T-cell (primary cell): ENCODE measurements at places on chromosomes 7 and 10.

DNA sequence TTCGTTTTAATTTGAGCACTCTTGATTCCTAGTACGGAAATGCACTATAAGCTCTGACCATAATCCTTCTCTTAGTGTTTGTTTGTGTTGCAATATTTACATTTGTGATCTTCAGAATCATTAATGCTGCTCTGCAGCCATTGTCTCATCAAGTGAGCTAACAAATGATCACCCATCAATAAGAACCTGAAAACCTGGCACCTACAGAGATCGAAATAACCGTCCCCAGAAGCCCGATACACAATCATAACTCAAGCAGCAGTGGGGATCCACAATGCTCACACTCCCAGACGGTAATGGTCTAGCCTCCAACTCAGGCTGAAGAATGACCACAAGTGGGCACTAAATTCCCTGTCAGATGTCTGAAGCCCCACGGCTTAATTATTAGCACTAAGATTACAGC lies 156.0 kb upstream of the NFE2L3 start:
- no peak for DNase-seq

GRCh38 chr7:1022801-1023465 lies 21.4 kb upstream of the GPR146 start:
- no peak for DNase-seq

GRCh38 chr7:35725280-35725680 lies 30.3 kb upstream of the HERPUD2 start:
- peak; percentile 75 for DNase-seq

GRCh38 chr7:131354390-131354789 lies 26.7 kb downstream of the MKLN1 start:
- DNase-seq = no peak

- no peak for DNase-seq
Observed at GRCh38 chr7:40827222-40828085, 692.6 kb downstream of the SUGCT start.

DNA sequence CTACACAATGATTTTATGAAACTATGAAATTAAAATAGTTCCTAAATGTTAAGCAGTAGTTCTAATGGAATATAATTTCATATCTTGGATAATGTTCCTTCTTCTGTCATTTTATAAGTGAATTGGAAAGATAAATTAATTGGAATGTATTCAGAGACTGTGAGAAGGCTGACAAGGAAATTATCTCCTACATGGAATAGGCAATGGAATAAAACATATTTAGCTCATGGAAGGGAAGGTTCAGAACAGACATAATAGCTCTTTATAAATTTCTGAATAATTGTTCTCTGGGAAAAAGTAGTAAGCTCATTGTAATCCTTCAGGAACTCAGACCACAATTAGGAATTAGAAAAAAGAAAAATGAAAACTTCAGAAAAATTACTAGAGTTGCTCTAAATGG lies 1172.3 kb upstream of the SORCS1 start:
- DNase-seq = no peak

- no peak for DNase-seq
Observed at GRCh38 chr10:63829573-63830149, 308.5 kb downstream of the REEP3 start.

GRCh38 chr10:32084185-32084851 lies 28.1 kb upstream of the KIF5B start:
- no peak for DNase-seq

DNA sequence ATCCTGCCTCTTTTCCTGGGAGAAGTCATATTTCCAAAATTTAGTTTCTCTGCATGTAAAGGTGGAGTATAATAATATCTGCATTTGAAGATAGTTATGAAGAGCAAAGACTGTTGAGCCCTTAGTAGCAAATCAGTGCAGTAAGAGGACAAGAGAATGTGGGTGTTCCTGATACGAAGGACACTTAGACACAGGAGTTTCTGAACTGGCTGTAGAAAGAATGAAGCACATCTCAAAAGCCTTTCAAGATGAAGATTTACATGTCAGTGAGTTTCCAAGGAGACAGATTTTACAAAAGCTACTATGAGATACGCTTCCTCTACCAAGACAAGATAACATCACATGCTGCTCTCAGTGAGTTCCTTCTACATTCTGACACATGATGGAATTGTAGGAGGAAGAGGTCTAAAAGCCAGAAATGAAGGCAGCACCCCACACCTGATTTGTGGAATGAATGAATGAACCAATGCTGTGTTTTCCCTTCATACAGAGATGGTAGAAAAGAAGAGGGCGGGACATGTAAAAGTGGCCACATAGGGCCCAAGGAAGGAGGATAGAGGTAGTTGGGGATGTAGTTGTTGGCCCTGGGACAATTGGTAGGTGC lies 173.6 kb upstream of the PDE1C start:
- no peak for DNase-seq

DNA sequence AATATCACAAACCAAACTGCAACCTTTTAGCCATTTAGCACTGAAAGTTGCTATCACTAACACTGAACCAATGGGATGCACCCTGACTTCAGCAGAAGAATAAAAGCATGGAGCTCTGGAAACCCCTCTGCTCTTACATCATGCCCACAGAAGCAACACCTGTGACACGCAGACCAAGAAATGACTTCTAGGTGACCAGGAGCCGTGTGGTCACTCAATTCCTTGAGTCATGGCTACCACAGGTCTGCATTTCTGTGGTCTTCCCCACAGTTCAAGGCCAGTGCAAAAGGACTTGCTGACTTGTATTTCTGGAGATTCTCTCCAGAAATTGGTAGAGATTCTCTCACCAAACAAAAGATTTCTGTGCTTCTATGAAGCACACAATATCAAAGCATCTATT lies 38.3 kb downstream of the NRCAM start:
- DNase-seq = no peak

GRCh38 chr7:104857458-104858425 lies 156.3 kb upstream of the KMT2E start:
- peak; percentile 2 for DNase-seq

DNA sequence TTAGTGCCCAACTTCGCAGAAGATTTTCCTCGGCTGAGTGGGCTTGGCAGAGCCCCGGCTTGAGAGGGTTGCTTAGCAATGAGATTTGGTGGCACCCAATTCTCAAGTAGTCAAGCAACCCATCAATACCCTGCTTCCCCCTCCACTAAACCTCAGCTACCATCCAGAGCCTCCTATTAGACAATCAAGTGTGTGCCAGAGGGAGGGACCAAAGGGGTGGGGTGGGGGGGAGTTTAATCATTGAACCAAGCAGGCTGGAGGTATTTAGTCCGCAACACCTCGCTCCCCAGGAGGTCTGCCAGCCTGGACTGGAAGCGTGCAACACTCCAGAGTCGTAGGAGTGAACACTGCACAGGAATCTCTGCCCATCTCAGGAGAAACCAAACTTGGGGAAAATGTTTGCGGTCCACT lies at the start of gene HKDC1:
Gene HKDC1, plus strand, starts transcription at position 292 of the 411 bp plus-strand sequence. Its CDS starts 104 bp downstream, at position 396.
- DNase-seq = no peak

DNA sequence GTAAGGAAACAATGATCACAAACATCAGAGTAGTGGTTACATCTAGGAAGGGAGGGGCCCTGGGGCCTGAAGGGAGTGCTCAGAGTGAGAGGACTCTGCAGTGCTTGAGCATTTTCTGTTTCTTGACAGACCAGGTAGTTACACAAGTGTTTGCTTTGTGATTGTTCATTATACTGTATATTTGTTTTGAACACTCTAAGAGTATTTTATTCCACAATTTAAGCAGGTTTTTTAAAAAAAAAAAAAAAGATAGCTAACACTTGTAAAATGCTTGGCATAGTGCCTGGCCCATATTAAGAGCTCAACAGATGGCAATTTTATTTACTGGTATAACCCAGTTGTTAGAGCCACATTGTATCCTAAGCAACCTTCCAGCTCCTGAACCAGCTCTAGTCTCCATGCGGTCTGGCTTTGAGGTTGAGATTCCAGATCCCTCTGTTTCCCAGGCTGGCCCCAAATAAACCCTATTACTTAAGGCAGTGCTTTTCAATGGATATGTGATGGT lies 20.1 kb upstream of the ATXN7L1 start:
- DNase-seq = no peak

DNA sequence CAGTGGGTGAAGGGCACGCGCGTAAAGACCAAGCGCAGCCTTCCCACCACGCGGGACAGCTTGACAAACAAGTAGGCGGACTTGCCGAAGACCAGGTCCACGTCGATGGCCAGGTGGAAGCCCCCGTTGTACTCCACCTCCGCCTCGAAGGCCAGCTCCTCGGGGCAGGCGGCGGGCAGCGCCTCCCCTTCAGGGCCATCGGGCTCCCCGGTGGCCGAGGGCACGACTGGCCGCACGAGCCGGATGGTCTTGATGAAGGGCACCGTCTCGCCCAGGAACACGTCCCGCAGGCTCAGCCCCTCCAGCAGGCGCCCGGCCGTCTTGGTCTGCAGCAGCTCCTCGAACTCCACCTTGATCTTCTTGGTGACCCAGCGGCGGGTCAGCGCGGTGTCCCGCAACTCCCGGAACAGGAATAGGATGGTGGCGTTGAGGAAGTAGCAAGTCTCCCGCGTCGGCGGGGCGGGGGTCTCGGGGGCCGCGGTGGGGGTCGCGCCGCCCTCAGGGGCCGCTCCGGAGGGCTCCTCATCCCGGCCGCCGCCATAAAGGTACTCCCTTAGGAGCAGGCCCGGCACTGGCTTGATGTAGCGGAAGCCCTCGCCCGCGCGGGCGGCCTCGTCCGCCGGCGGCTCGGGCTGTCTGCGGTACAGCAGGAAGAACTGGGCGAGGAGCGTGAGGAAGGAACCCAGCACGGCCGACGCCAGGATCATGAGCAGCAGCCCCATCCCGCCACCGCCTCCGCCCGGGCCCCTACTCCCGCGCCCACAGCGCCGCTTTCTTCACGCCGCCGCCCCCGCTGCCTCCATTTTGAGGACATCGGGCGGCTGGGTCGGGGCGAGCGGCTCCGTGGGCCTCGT lies 507 bp downstream of the PDZD8 start:
- DNase-seq = no peak

DNA sequence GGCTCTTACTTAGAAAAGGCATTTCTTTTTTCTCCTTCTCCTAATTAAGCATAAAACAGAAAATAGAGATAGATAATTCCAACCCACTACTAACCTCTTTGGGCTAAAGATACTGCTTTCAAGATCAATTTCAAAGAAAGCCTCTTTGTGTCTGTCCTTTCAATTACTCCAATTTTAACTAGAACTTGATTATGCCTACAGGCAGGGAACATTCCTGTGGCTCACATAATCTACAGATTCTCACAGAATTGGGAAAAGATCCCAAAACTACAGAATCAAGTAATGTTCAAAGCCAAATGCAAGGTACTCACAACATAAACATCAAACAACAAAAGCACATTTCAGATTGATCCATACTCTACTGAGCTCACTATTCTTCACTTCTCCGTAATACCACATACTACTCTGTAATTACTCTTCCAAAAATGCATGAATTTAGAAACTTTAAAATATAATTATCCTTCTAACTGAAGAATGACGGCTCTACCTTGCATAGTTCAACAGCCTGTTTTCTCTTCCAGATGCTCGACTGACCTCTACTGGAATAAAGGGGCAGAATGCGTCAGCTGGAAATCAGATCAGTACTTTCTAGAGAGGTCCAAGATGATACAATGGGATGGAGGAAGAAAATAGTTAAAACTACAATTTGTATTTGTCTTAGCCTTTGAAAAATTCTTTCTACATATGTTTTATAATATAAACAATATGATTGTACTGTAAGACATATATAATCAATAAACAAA lies 3.9 kb downstream of the MTERF1 start:
- no peak for DNase-seq

GRCh38 chr7:55191926-55192692 lies 173.0 kb upstream of the LANCL2 start:
- no peak for DNase-seq

DNA sequence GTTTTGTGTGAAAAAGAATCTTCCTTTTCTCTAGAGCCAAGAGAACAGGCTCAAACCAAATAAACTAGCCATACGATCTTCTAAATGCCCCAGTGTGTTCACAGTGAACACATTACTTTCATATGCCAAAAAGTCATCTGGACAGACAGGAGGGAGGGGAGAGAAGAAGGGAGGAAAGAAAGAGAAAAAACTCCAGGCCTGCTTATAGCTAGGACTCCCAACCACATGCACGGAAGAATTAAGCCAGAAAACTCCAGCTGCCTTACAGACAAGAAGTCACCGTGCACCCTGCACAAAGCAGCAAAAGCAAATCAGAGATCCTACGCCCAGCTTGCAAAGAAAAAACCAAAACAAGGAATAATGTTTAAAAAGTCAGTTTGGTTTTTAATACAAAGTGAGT lies 34.3 kb downstream of the SNX8 start:
- DNase-seq = no peak

DNA sequence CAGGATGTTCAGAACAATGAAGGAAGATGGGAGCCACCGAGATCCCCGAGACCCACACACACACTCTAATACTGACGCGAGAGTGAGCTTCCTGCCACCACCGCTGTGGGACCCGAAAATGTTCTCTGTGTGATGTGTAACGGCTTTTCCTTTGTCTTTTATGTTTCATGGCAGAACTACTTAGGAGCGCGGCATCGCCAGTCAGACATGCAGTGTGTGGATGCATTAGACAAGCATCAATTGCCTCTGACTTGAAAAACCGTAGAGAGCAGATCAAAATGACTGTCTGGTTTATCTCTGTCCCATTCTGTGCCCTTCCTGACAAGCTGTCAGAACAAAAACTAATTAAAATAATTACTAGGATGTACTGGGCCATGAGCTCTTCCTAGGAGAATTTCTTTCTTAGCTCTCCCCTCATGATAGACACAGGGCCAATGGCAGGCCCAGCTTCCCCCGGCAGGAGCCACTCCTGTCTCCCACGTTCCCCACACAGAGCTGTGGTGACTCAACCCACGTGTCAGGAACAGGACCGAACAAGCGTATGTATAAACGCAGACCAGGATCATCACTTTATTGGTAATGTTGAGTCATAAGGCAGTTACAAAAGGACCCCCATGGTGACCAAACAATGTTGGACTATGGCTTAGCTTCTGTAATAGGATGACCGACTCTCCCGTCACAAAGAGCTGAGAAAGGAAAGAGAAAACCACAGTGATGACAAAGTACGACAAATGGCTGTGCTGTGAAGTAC lies 705.0 kb downstream of the PARD3 start:
- no peak for DNase-seq

- DNase-seq = no peak
Observed at GRCh38 chr10:104252368-104252767, 2.3 kb upstream of the GSTO1 start.
